ENCODE measurements at places on chromosomes 1 and 21.
A peak's percentile ranks its signal among the peaks of the same experiment; 100 is the strongest.

- DNase-seq = no peak
Observed at GRCh38 chr1:36482724-36483388, at the start of gene CSF3R. CSF3R (minus strand) TSS chr1:36482913; CDS start chr1:36479496, 3,417 bp downstream.

DNA sequence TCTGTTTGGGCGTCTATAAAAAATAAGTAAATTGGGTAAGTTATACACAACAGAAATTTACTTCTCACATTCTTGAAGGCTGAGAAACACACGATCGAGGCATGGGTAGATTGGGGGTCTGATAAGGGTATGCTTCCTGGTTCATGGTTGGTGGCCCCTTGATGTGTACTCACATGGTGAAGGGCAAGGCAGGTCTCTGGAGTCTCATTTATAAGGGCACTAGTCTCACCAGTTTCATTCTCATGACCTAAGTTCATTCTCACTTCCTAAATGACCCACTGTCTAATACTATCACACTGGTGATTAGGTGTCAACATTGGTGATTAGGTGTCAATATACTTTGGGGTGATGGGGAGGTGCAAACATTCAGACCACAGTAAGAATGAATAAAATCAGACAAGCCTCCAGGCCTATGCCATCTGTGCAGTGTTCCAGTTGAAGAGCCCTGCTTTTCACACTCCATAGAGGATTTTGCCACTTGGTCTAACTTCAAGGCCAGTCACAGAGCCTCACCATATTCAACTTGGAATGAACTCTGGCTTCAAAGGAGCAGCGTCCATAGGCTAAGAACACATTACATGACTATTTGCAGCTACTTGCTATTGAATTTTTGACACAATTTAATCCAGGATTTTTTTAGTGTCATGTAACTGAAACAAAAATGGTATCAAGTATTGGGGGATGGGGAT is 2.5 kb upstream of the GBP4 start:
- DNase-seq = no peak

DNA sequence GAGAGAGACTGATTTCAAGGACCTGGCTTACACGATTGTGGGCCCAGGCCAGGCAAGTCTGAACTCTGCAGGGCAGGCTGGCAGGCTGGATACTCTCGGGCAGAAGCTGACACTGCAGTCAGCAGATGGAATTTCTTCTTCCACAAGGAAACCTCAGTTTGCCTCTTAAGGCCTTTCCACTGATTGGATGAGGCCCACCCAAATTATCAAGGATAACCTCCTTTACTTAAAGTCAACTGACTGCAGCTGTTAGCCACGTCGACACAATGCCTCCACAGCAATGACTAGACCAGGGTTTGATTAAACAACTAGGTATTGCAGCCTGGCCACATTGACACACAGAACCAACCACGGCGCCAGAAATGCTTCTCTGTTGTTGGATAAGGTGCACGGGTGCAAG is 130.5 kb downstream of the PSMG1 start:
- no peak for DNase-seq

DNA sequence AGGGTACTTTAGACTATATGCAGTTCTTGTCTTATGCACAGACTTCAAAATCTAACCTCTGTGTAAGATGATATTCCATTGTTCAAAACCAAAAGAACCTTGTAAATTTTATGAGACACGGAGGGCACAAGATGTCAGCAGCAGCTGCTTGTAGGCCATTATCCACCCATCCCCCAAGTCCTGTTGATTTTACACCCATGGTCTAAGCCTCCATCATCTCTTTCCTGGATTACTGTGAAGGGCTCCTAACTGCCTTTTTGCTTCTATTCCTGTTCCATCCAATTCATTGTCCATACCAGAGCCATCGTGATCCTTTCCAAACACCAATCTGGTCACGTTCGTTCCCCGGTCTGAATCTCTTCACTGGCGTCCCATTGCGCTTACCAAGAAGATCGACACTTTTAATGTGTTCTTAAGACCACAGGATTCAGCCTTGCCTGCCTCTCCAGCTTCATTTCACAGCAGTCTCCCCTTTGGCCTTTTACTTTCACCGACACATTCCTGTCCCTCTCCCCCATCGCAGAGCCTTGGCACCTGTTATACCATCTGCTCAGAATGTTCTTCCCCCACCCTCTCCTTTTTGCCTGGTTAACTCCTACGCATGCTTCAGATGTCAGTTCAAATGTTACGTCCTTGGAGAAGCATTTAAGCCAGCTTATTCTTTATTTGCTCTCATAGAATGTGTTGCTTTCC is 107.3 kb upstream of the POU3F1 start:
- DNase-seq = peak; percentile 81

GRCh38 chr1:4161366-4162006 is 261.4 kb upstream of the C1orf174 start:
- no peak for DNase-seq

- no peak for DNase-seq
Observed at GRCh38 chr1:244954359-244954758, 90.0 kb upstream of the HNRNPU start.

DNA sequence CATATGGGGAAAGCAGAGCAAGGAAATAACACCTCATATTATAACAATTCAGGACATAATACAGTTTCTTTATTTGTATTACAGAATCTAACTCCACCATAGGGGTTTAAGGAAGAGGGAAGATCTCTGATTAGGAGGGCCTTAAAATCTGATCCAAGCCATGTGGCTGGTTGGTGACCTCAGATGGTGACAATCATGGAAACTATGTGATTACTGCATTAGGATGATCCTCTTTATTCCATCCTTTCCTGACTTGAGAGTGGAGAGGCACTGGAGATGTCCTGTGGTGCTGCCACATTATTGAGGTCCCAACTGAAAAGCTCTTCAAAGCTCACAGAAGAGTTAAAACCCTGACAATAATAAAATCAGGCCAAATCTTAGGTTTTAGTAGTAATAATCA is 168.1 kb upstream of the BEND5 start:
- no peak for DNase-seq

GRCh38 chr1:26717017-26717491 is 21.2 kb downstream of the ARID1A start:
- DNase-seq = no peak

GRCh38 chr21:42013931-42014330 is 3.8 kb upstream of the ZBTB21 start:
- no peak for DNase-seq

DNA sequence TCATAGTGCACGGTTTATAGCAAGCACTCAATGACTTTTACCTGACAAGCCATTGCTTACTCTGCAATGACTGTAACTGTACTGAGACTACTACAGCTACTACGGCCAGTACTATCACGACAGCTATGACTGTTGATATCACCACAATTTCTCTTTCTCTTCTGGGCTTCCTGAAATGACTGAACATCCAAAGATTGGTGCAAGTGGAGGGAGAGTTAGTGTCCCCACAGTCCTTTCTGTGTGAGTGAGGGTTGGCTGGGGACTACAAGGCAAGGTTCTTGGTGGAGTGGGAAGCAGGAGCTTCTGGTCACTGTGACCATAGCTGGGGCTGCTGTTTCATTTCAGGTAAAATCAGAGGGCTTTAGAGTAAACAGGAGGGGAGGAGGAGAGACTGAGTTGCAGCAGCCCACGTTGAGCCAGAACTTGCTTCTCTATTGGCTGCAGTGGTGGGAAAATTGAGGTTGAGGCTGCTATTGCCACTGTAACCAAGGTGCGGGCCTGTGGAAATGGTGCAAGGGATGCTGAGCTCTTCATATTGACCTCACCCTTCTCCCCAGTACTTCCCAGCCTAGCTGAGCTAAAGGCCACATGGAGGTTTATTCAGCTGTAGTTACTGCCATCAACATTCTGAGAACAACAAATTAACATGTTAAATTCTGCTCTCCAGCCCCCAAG is 14.1 kb upstream of the IL10 start:
- DNase-seq = no peak

DNA sequence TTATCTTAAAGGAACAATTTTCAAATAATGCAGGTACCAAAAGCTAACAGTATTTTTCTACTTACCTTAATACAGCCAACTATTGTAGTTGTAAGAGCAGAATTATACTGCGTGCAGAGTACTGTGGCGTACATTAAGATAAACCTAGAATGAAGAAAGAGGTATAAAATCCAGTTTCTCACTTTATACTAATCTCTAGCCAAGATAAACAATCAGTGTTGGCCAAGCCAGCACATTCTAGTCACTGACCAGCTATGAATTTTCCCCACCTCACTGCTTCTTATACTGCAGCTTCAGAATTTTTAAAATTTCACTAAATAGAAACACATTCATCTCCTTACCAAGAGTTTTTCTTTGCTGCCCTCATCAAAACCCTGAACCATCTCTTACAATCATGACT is 33.6 kb downstream of the SLC35D1 start:
- no peak for DNase-seq

- no peak for DNase-seq
Observed at GRCh38 chr1:110554871-110555801, 36.2 kb upstream of the KCNA10 start.

DNA sequence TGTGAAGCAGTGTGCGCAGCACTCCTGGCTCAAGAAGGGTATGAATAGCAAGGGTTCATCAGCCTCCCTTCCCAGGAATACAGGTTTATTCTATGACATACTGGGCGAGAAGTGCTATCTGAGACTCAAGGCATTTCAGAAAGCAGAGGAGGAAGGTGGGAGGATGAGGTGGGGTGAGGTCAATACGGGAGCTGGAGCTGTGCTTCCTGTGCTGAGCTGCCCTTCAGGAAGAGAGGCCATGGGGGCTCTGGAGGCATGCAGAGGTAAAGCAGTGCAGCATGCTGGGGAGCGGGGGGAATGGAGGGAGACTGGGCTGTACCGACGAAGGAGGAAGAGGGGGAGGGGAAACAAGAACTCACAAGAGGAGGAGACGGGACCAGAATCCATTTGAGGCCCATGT is 717.6 kb downstream of the PTPRU start:
- no peak for DNase-seq

- no peak for DNase-seq
Observed at GRCh38 chr1:63014267-63014666, 230.3 kb downstream of the ATG4C start.

DNA sequence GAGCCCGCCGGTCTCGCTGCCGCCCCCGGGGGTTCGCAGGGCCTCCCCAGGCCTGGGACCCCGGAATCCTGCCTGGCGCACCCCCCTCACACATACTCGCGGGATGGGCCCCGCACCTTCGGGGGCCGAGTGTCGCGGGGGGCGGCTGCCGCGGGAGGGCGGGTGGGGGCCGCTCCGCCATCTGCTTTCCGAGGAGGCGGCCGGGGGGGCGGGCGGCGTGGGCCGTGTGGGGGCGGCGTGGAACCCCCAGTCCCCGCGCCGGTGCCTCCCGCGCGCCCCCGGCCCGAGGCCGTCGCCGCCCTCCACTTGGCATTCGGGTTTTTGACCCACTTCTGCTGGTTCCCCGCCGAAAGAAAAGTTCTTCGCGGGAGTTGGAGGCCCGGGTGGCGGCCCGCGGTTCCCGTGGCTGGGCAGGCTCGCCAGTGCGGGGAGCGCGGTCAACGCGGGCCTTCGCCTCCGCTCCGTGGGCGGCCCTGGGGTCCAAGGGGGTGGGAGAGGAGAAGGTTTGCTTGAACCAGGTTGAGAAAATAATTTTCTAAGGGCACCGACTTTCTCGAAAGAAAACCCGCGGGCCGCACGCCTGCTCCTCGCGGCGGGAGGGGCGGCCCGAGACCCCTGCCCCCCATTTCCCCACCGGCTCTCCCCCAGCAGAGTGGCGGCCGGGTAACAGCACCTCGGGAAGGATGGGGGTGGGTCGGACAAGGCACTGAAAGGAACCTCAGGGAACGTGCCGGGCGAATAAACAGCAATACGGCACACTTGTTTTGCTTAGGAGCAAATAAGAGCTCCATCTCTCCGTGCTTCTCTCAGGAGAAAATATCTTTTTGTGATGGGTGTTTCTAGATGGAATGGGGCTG is 1.6 kb downstream of the PHF13 start:
- DNase-seq = no peak

- peak; percentile 70 for DNase-seq
Observed at GRCh38 chr1:206479183-206480125, 9.2 kb downstream of the IKBKE start.

GRCh38 chr1:108049178-108049819 is 84.3 kb upstream of the VAV3 start:
- DNase-seq = no peak
